Cortex of kidney (tissue), 1 donor: ENCODE measurements at places on chromosomes 11 and 22.

DNA sequence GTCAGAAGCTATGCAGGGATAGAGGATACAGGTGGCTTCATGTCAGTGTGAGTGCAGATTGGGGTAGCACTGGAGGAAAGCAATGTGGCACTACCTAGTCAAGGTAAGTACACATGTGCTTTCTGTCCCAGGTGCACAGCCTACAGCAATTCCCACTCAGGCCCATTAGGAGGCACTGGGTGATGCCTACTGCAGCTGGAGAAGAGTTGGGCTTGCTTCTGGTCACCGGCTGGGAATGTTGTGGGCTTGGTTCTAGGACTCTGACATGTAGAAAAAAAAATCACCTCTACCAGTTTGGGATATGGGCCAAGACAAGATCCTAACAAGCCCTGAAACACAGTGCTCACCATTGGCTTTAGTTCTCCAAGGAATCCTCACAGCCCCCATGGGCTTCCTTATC, 69.7 kb downstream of the TENM4 start:
- DNase-seq, result no peak

DNA sequence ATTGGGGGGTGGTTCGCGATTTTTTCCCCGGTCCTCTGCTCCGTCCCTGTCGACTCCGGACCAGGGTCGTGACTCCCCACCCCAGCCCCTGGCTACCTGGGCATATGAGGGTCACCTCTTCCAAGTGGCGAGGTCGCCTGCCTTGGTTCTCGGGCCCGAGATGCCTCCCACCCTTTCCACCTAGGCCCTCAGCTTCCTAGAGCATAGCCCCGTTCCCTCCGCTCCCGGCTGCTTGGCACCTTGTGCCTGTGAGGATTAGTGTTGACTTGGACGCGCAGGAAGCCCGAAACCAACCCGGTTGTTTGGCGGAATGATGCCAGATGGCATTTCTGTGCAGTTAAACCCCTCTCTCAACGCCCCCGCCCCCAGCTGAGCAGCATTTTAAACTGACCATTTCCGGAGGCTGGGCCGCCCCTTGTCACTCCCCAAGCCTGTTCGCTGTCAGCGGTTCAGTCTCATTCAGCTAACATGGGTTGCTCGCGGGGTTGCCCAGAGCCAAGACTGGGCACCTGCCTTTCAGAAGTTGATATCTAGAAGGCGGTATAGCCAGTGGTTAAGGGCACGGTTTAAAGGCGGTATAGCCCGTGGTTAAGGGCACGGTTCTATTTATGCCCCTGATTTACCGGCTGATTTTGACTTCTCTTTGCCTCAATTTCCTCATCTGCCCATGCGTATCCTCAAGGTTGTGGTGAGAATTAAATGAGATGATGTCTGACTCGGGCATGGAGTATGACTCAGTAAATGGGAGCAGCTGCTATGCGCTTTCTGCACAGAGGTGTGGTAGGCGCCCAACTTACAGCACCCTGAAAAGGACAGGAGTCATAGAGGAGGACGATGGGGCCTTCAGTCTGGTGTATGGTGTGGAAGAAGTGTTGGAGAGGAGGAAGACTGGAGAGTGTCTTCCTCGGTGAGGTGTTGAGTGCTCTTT, 639 bp downstream of the INCENP start:
- no peak for DNase-seq

- no peak for DNase-seq
Observed at GRCh38 chr11:104879514-104880190, 18.6 kb downstream of the CASP12 start.

DNA sequence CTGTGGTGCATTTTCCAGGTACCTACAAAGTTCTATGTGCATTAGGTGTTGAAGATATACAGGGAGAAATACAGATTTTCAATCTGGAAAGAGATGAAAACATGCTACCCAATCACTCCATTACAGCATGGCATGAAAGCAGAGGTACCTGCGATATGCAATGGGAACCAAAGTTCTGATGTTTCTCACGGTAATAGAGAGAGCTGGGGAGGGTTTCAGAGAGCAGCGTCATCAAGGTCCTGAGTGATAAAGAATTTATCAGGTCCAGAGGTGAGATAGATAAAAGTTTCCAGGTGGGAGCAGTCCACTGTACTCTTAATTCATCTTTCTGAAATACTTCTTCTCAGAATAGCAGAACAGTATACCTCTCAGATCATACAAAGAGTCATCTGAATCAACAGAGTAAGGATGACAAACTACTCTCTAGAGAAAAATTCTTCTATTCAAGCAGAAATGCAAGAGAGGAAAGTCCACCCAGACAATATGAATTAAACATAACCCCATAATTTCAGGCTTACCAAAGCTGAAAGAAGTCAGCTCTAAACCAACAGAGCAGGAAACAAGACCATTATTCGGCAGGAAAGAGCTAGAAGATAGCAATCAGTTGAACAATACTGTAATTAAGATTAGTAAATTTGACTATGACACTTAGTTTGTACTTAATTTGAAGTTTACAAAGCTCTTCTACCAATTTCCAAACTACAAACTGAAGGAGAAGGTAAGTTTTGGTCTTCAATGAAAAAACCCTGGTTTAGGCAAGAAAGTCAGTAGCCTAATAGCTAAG, 12.8 kb downstream of the CTSC start:
- no peak for DNase-seq

GRCh38 chr11:2581931-2582350, 117.9 kb downstream of the KCNQ1OT1 start:
- DNase-seq, result no peak

DNA sequence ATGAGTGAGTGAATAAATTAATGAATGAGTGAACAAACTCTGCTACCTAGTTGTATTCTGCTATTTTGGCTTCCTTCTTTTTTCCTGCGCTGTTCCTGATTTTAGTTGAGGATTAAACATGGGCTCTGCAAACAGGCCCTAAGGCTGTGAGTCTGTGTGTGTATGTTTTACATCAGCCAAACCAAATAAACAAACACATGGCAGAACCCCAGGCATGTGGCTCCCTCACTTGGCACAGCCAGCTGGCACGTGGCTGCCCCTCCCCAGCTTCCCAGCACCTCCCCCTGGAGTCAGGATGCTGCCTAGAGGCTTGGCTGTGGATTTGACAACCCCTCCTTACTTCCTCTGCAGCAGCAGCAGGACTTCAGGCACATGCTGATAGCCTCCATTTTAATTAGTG, 593.2 kb downstream of the INSC start:
- DNase-seq, result no peak

DNA sequence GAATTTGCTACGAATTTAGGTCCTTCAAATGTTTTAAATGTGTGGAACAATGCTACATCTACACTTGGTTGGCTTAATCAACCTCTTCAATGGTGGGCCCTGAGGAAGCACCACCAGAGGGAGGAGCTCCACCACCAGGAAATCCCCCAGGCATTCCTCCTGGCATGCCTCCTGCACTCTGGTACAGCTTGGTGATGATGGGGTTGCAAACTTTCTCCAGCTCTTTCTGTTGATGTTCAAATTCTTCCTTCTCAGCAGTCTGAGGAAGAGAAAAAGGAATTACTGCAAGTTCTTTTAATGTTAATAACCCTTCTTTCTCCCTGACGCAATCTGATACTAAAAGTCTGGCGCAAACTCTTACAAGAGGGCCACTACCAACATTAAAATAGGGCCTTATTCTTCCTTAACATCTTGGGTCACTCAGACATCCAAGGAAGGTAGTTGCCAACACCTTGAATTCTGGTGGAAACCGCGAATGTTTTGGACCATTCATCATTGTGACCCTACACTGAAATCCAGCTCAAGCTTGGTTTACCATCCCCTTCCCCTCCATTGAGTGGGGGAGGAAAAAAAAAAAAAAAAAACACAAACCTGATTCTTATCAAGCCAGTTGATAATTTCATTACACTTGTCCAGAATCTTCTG, 4.2 kb downstream of the HSPA8 start:
- DNase-seq, result no peak

DNA sequence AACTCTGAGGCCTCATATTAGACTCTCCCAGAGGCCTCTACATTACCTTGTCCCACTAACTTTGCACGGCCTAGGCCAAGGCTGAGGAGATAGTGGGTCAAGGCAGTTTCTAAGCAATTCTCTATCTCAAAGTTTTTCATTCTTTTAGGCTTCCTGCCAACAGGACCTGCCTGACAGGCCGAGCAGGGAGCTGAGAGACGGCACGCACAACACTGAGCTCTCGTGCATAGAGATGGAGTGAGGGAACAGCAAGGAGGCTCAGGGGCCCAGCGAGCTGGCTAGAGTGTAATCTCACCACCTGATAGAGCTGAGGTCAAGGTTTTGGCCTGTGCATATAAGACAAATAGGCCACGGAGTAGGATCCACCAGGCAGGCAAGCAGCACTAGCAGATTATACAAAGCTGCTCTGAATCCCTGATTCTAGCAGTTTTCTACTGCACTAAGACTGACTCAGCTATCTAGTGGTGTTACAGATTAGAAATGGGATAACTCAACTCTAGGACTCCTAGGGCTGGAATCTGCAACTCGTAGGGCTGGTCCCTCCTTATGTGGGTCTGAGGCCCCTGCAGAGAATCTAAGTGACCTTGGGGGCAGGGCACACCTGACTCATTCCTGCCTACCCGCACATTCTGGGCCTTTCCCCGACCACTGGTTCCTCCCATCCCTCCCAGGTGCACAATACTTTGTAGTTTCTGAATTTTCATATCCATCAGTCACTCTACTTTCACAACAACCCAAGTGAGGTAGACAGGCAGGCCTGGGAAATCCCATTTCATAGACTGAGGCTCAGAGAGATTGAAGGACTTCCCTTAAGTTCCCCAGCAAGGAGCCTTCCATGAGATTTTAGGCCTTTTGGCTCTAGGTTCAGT, 1.7 kb downstream of the CYB5R2 start:
- no peak for DNase-seq

DNA sequence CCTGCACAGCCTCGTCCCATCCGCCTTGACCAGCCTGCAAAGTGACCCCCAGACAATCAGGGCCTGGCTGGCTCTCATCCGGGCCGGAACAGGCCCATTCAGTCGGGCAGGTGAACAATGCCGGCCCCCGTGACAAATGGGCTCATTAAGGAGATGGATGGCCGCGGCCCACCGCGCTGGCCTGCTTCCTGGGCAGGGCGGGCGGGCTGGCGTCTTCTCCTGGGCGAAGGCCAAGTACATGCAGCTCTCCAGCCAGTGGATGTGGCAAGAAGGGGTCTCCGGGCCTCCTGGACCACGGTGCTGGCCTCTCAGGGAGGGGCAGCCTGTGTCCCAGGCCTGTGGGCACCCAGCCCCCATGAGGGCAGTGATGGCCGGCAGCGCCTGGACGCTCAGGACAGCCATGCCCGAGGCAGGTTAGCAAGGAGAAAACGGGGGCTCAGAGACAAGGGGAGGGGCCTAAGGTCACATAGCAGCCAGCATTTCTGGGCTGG, 1022.8 kb downstream of the BRD1 start:
- no peak for DNase-seq
